ENCODE measurements at places on chromosomes 1 and 21.

DNA sequence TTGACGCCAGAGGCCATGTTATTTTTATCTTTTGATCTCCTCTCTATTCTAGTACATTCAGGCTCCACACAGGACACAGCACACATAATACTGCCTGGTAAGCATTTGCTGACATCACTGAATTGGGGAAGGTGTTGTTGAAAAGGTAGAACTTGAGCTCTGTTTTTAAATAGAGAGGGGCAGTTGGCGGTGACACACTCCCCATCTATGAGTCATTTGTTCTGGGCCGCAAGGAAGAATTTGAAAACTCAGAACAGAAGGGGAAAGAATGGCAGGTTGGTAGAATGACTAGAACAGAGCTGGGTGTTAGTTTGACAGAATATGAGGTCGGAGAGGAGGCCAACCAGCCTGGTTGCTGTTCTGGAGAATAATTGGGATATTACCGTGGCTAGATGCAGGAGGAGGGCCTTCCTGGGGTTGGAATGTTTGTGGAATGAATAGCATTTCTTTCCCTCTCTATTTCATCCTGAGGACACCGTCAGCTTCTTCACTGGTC, 52.1 kb upstream of the ERRFI1 start:
- DNase-seq: no peak

- DNase-seq: no peak
These were observed 83.2 kb downstream of the CD58 start for GRCh38 chr1:116487583-116487982.

GRCh38 chr1:186142159-186142558, 232.9 kb downstream of the TPR start:
- DNase-seq: no peak

- no peak for DNase-seq
These were observed 36.3 kb upstream of the COL6A1 start for GRCh38 chr21:45945066-45945867.

- DNase-seq: peak; percentile 63
These were observed 14.4 kb downstream of the SMYD3 start for GRCh38 chr1:246492611-246493245.

- DNase-seq: no peak
These were observed 8.4 kb downstream of the MTF2 start for GRCh38 chr1:93087532-93087931.

DNA sequence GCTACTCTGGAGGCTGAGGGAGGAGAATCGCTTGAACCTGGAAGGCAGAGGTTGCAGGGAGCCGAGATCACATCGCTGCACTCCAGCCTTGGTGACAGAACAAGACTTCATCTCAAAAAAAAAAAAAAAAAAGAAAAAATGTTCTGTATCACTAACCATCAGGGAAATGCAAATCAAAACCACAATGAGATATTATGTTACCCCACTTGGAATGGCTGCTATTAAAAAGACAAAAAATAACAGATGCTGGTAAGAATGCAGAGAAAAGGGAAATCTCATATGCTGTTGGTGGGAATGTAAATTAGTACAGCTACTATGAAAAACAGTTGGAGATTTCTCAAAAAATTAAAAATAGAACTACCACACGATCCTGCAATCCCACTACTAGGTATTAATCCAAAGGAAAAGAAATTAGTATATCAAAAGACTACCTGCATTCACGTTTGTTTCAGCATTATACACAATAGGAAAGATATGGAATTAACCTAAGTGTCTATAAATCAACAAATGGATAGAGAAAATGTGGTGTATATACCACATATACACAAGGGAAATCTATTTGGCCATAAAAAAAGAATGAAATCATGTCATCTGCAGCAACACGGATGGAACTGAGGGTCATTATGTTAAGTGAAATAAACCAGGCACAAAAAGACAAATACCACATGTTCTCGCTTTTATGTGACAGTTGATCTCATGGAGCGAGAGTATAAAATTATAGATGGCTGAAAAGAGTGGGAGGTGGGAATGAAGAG, 62.6 kb downstream of the ABL2 start:
- no peak for DNase-seq

DNA sequence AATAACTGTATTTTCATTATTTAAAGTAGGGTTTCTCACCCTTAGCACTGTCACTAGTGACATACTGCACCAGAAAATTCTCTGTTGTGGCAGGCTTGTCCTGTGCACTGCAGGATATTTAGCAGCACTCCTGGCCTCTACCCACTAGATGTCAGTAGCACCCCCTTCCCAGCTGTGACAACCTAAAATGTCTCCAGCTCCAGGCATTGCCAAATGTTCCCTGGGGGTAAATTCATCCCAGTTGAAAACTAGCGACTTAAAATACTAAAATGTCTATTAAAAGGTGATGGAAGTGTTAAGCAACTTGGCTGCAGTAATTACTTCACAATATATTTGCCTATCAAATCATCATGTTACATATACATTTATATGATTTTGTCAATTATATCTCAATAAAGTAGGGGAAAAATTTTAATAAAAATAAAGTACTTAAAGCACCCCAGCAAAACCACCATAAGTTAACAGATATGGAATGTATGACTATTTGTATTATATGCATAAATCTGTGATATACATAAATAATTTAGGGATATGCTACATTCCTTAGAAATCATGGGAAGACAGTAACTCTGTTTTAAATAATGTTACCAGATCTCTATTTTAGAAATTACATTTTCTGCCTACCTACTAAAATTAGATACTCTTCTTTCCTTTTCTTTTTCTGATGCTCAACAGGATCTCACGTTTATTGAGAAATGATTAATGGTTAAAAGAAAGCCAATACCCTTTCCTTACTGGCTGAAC, 74.6 kb downstream of the ARID4B start:
- DNase-seq: peak; percentile 70

GRCh38 chr1:219659005-219659600, 46.2 kb upstream of the ZC3H11B start:
- DNase-seq: peak; percentile 27

DNA sequence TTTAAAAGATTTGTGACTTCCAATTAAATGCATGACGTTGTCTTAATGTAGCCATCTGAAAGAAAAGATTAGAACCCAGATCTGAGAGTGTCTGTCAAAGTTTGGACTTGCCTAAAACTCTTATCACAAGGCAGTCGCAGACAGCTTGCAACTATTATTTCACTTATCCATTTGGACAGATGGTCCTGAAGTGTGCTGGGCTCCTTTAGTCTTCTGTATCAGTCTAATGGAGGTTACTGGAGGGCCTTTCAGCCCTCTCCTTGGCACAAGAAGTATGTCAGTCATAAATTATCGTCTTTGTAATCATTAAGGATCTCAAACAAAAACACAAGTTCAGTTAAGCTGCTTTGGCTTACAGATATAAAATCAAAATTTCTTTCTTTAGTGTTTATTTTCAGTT, 15.5 kb downstream of the PROX1 start:
- DNase-seq: no peak

DNA sequence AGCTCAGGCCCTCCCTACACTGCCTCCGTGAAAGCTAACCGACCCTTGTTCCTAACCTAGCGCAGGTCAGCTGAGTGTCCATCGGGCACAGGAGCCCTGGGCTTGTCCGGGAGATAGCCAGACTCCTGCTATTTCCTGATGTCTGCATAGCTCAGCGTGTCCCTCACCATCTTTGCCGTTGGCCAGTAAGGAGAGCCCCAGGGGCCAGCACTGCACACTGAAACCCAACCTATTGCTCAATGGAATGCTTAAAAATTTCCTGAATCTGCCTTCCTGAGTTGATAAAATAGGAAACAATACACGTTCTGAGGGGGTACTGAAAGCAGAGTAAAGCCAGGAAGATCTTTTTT, 2.2 kb downstream of the RUNX1 start:
- DNase-seq: no peak

- DNase-seq: no peak
These were observed at the start of gene CHIA for GRCh38 chr1:111290630-111291029. Gene CHIA (plus strand): TSS chr1:111290851. CDS start chr1:111310468, 19,617 bp downstream.

DNA sequence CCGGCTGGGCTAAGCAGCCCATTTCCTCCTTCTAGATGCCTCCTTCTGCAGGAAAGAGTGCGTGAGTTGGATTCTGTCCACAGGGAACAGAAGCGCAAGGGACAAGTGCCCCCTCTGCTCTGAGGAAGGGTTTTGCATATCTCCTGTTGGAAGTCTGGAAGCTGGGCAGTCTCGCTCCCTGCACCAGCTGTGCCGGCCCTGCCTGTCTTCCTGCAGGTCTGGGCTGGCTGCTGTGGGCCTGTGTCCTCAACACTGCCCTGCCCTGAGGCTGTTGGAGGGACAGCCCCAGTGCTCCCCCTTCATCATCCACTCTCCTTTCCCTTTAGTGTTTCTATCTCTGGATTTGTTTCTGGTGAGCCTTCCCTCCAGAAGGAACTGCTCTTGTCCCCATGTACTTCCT, 21.8 kb downstream of the ADARB1 start:
- DNase-seq: no peak

GRCh38 chr1:83776913-83777757, 221.8 kb downstream of the TTLL7 start:
- no peak for DNase-seq
